Kidney tubule cell (primary cell): ENCODE measurements at places on chromosomes 16 and 17.

DNA sequence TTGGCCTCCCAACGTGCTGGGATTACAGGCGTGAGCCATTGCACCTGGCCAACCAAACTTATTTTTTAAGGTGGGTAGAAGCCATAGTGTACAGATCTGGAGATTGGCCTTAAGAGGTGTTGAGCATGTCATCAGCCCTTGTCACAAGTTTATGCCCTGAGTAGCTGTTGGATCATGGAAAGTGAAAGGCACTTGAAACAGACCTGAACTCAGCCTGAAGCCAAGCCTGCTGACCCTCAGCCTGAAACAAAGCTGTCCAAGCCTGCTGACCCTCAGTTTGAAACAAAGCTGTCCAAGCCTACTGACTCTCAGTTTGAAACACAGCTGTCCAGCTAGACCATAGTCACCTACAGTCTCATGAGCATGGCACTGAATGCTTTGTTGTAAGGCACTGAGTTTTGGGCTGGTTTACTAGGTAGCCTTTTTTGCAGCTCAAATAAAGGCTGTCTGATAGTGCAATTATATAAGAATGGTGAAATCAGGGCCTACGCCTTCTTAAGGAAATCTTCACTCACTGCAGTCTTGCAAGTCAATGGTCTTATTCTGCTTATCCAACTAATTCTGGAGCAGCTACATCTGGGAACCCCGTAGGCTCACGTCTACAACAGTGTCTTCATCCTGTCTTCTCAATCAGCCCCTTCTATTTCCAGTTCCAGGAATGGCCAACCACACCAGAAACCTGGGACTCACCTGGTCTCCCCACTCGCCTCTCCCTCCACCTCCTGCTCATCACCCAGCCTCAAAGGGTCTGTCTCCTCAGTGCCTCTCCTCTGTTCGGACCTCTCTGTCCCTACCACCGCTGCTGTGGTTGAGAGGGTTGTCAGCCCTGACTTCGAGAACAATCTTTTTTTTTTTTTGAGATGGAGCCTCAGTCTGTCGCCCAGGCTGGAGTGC is 2.9 kb upstream of the NPIPB15 start:
- DNase-seq = no peak

DNA sequence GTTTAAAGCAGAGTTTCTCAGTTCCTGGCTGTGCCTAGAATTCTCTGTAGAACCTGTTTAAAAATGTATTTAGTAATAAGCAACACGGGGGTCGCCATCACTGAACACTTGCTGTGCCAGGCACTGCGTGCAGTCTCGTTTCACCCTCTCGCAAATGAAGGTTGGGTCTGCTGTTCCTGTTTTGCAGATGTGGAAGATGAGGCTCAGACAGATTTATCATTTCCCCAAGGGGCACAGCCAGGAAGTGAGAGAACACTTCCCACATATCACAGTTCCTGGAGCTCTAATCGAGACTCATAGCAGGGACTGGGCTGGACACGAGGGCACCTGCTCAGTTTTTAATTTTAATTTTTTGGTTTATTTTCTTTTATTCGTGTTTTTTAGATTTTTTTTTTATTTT is 122.7 kb downstream of the ABCC6 start:
- no peak for DNase-seq

- DNase-seq = no peak
These were observed 18.5 kb downstream of the ARL4D start for GRCh38 chr17:43416998-43417890.

- peak; percentile 45 for DNase-seq
These were observed 9.5 kb downstream of the XPO6 start for GRCh38 chr16:28202147-28202746.

DNA sequence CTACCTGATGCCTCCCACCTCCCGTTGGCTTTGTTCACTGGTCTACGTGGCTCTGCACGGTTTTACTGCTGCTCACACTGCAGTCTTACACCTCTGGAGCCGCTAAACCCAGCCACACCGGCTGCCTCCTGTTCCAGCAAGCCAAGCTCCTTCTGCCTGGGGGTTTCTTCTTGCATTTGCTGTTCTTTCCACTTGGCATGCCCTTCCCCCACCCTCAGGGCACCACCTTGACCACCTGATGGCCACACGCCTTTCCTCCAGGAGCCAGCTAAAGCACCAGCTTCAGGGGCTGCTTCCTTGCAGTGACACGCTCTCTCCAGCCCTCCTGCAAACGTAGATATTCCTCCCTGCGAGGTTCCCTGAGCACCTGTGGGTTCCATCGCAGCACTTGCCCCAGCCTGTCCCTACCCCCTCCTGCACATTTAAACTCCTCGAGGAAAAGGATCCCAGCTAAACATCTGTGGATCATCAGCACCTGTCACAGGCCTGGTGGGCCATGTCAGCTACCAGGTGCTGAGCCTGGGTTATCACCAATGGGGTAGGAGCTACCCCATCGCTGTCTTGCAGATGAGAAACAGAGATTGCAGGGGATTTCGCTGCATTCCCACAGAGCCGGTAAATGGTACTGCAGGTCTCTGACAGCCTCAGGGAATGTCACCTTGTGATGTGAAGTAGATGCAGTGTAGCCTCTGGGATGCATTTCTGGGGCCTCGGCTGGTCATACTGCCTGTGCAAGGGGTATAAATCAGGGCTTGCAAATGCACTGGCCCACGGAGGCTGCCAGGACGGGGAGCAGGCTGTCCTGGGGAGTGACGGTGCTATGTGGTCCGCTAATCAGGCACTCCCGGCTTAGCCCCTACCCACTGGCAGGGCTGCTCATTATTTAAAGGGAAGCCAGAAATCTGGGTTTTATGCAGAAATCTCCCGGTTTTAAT is 285.2 kb downstream of the CPPED1 start:
- DNase-seq = no peak

- peak; percentile 43 for DNase-seq
These were observed 5.8 kb upstream of the FASN start for GRCh38 chr17:82103553-82104451.
